Caco-2 (cell line): ENCODE measurements at places on chromosomes 5 and 9. TPM values are rescaled to one million over a fixed set of nuclear protein-coding genes. Genes with fewer than 3 reads are reported as not detected.
A peak's percentile ranks its signal among the peaks of the same experiment; 100 is the strongest.

Gene BAAT
- 1.1 and 1.3 TPM in 2 replicates for total RNA-seq

Gene SEPTIN8
- total RNA-seq: 54.0 and 60.7 TPM in 2 replicates

Gene KIF12
- total RNA-seq: 54.6 and 55.0 TPM in 2 replicates

Gene IFNA21
- total RNA-seq: not detected in 2 replicates

DNA sequence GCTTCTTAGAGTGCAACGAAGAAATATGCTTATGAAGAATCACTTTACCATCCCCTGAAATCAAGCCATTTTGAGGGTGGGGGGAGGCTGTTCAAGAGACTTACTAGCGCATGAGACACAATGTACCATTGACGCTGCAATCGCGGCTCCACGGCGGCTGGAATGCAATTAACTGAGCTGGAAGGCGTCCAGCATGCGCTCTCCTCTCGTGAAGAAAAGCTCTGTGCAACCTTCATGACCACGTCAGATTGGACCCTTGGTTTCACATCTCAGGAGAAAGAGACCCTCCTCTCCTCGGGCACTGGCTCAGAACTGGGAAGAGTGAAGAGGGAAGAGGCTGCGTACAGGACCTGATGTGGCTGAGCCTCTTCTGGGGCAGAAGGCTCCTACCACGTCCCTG lies 138.5 kb upstream of the IRX2 start:
- no peak for DNase-seq
- no peaks in the 10 kb centered on the region; the same call in 1 of the 2 replicates for H3K27me3 ChIP-seq
- no peaks in the 10 kb centered on the region for H3K4me1 ChIP-seq
- no peaks in the 10 kb centered on the region for H3K36me3 ChIP-seq

- DNase-seq: peak; percentile 30
- 0 out of 2 replicates have a peak, but pooled peaks cover 3% of the 10 kb centered on the region for H3K4me1 ChIP-seq
- peaks cover 3% of the 10 kb centered on the region for H3K27me3 ChIP-seq
- peak within 1 kb of the TSS; percentile 30 for H3K4me3 ChIP-seq
- H3K27ac ChIP-seq: no peak within 1 kb of the TSS
Measured at GRCh38 chr9:34957492-34958410, at the start of gene PHF24. Gene PHF24 (plus strand): TSS chr9:34958285. CDS start chr9:34971299, 13,014 bp downstream.

- DNase-seq: no peak
- no peaks in the 10 kb centered on the region for H3K36me3 ChIP-seq
- H3K4me3 ChIP-seq: no peak overlapping the region
- no peaks in the 10 kb centered on the region for H3K27me3 ChIP-seq
Measured at GRCh38 chr5:132176521-132176945, 51.1 kb downstream of the P4HA2 start.

GRCh38 chr5:97694091-97694490 lies 511.0 kb upstream of the RIOK2 start:
- H3K4me3 ChIP-seq: no peak overlapping the region
- H3K36me3 ChIP-seq: no peaks in the 10 kb centered on the region
- no peak for DNase-seq
- H3K4me1 ChIP-seq: no peaks in the 10 kb centered on the region
- H3K27me3 ChIP-seq: no peaks in the 10 kb centered on the region; the same call in 1 of the 2 replicates
- no peak overlapping the region for H3K27ac ChIP-seq

Gene SLC1A3
- total RNA-seq: 178 and 195 TPM in 2 replicates

Gene MAMDC4
- 8.8 and 10.8 TPM in 2 replicates for total RNA-seq
